ENCODE measurements at places on chromosomes 2 and 18.

- DNase-seq: no peak
Measured at GRCh38 chr2:171132086-171132485, 28.6 kb downstream of the TLK1 start.

GRCh38 chr2:54838585-54839035 is 115.1 kb downstream of the EML6 start:
- DNase-seq: peak; percentile 64

- no peak for DNase-seq
Measured at GRCh38 chr2:105556366-105556765, 157.5 kb upstream of the FHL2 start.

DNA sequence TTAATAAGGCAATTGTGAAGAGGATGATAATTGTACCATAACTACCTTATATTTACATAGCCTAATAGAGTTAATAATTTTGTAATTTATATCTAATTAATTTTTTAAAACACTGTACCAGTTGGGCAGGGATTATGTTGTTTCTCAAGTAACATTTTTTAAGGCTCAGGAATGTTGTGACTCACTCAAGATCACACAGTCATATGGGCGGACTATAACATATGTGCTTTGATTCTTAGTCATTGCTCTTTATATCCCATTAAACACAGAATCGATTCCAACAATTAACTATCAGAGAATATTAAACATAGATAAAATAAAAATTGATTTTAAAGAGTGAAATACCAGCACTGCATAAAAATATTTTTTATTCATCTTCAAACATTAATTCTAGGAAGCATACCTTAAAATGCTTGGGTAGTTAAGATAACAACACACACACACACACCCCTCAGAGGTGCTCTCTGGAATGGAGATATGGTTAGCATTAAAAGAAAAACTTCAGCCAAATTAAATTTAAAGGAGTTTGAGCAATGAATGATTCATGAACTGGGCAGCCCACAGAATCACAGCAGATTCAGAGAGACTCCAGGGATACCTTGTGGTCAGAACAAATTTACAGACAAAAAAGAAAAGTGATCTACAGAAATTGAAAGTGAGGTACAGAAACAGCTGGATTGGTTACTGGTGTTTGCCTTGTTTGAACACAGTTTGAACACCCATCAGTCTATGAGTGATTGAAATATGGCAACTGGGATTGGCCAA is 869.4 kb upstream of the ID2 start:
- DNase-seq: no peak

- DNase-seq: no peak
Measured at GRCh38 chr18:6044773-6045172, 149.5 kb upstream of the TMEM200C start.

DNA sequence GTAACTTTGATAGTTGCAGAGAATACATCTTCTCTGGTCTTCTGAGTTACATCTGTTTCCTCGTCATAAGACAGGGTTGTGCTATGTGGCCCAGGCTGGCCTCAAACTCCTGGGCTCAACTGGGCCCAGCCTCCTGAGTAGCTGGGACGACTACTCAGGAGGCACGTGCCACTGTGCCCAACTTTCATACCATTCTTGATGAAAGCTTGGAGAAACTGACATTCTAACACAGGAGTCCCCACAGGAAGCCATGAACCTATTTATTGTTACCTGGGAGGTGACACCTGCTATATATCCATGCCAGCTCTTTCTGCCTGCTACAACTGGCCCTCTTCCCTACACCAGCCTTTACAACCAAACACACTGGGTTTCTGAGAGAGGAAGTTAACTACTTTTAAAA is 19.1 kb downstream of the EIF2AK3 start:
- no peak for DNase-seq
